PC-3 (cell line): ENCODE measurements at places on chromosomes 4 and X.

DNA sequence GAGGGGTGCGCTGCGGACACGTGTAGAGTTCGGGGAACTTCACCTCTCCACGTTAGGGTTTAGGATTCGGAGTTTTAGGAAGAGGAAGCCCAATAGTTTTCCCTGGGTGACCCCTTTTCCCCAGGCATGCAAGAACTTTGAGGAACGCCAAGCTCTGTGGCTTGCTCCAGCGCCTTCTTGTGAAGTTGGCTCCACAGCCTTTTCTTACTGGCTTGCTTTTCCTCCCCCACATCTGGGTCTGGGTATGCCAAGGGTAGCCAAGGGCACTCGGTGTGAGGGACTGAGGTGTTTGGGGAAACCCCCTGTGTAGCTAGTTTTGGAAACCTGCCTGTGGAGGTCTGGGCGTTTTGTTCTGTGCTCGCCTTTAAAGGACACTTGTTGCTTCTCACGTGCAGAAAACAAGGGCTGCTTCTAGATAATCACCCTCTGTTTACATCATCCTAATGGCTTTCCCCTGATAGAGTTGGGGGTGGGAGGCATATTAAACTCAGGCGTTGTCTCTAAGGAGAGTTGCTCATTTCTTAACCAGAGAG, 746 bp downstream of the EDNRA start:
- no peak for DNase-seq

DNA sequence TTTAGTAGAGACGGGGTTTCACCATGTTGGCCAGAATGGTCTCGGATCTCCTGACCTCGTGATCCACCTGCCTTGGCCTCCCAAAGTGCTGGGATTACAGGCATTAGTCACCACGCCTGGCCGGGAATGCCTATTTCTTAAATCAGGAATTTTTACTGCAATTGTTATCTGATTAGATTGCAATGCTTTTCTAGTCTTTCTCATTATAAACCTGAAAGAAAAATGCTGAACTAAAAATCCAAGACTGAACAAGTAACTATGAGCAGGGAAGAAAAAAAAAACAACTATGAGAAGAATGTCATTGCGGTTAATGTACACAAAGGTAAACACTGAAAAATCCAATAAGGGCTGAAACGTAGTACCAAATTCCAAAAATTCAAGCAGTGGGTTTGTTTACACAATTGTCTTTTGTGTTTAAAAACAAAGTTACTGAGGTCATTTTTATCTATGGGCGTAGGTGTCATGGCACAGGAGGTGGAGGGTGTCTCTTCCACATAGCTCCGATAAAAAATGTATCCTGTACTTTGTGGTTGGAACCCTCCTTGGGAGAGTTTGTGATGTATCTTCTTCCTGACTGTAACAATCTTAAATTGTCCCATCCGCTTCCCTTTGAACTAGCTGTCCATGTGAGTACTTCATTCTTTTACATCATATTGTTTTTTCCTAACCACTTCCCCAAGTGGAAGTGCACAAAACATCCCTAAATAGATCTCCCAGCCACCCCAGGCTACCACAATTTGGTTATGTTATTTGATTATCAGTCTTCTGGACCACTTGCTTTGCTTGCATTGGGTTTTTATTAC, 11.1 kb upstream of the TMEM156 start:
- DNase-seq: peak; percentile 85

DNA sequence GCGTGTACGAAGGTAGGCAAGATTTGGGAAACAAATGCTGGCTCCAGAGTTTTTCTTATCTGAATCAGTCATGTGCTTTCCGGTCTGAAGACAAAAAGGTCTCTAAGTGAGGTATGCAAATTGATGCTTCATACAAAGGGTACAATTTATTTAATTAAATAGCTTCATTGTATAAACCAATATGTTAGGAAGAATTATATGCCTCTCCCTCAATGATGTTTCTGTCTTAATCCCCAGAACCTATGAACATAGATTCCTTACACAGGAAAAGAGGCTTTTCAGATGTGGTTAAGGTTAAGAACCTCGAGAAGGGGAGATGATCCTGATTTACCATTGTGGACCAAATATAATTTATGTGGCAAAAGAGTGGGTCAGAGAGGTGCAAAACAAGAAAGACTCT, 543.5 kb upstream of the PCDH10 start:
- no peak for DNase-seq

DNA sequence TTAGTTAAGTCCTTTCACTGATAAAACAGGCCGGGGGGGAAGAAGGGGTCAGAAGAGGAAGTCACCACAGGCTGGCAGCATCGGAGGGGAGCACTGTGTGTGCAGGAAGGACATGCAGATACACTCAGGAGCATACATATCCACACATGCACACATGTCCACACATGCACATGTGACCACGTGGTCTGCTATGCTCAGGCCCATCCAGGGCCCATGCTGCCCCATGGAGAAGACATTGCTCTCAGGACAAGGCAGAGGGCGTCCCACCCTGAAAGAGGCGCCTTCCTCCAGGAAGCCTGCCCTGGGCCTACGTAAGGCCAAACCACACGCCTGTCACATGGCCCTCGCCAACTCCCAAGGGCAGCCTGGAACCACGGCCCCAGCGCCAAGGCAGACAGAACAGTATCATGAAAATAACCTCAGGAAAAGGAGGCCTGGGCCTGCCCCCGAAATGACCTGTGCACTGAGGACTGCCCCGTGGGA, 15.8 kb downstream of the WDR1 start:
- no peak for DNase-seq

GRCh38 chr4:152509595-152510225, 26.2 kb downstream of the FBXW7 start:
- no peak for DNase-seq

GRCh38 chr4:188262464-188262863, 123.2 kb downstream of the TRIML1 start:
- no peak for DNase-seq

- DNase-seq: no peak
These were observed 168.7 kb downstream of the DLG3 start for GRCh38 chrX:70613295-70613694.

DNA sequence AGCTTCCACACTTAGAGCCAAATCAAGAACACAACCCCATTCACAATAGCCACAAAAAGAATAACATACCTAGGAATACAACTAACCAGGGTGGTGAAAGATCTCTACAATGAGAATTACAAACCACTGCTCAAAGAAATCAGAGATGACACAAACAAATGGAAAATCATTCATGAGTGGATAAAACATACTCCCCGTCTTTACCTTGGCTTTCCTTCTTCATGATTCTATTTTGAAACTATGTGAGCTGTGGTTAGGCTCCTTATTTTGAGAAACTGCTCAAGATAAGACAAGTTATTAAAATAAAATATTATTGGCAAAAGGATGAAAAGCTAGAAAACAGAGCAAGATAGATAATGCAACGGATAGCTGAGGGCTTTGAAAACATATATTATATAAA, 598.1 kb upstream of the FAT1 start:
- no peak for DNase-seq

DNA sequence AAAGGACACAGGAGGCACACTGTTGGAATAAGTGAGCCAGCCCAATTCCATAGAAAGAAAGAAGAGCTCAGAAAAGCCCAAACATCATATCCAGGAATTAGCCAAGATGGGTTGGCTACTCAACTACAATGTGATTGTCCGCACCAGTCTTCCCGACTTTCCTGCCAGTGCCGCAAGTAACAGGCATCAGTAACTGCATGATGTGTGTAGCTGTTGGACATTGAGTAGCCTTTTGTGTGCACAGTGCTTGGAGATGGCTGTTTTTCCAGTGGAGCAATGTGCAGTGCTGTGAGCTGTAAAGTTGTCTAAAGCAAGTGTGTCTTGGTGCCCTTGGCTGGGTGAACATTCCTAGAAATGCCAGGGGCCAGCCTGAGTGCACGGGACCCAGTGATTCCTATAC, 29.2 kb upstream of the FAM193A start:
- no peak for DNase-seq

- no peak for DNase-seq
These were observed 216.1 kb upstream of the FAT1 start for GRCh38 chr4:186939766-186940165.

DNA sequence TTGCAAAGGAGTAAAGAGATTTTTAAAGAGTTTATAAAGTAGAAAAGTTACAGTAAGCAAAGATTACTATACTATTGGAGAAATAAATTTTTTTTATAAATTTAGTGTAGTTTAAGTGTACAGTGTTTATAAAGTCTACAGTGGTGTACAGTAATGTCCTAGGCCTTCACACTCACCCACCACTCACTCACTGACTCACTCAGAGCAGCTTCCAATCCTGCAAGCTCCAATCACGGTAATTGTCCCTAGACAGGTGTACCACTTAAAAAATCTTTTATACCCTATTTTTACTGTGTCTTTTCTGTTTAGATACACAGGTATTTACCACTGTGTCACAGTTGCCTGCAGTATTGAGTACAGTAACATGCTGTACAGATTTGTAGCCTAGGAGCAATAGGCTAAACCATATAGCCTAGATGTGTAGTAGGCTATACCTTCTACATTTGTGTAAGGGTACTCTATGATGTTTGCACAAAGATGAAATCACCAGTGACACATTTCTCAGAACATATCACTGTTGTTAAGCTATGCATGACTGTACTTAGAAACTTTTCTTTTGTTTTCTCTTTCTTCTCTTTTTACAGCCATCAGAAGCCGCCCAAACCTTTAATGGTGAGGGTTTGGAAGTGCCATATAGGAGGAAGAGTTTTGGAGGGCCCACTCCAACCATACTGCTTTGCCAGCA, 11.8 kb upstream of the SH3RF1 start:
- DNase-seq: peak; percentile 83

GRCh38 chrX:74536832-74537371, 77.5 kb downstream of the RLIM start:
- DNase-seq: no peak

DNA sequence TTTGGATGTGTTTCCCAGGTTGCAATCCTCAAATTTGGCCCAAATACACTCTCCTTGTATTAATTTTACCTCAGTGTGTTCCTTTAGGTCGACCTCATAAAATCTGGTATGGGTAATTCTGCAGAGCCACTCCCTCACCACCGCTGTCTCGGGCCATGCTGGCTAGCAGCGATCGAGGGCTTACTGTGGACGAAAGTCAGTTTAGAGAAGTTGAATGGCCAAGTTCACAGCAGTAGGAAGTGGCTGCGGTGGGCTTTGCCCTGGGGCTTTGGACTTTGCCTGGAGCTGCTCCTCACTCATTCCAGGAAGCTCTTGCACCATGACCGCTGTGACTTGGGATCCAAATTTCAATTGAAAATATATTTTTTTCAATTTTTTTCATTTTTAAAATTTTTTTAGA, 19.6 kb downstream of the TMEM187 start:
- no peak for DNase-seq

- DNase-seq: no peak
These were observed 4.7 kb upstream of the CLCN4 start for GRCh38 chrX:10152086-10152485.

GRCh38 chrX:76802708-76803107, 375.2 kb downstream of the MAGEE1 start:
- peak; percentile 66 for DNase-seq

GRCh38 chrX:16836371-16836770, 33.8 kb downstream of the RBBP7 start:
- peak; percentile 9 for DNase-seq

DNA sequence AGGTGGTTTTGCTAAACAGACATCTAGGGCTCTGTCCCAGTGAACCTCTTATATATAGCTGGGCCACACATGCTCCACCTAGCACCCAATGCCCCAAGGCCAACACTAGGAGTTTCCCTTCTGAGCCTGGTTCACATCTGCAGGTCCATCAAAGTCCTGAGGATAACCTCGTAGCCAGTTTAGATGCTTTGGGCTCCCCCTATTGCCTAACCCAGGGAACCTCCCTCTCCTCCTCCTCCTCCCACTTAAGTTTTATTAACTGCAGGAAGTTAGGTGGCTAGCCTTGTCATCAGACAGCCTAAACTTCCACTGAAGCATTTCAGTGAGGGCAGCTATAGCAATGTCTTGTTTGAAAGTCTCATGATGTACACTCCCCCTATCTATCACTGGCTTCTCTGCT, 88.0 kb downstream of the GUCY2F start:
- peak; percentile 19 for DNase-seq

DNA sequence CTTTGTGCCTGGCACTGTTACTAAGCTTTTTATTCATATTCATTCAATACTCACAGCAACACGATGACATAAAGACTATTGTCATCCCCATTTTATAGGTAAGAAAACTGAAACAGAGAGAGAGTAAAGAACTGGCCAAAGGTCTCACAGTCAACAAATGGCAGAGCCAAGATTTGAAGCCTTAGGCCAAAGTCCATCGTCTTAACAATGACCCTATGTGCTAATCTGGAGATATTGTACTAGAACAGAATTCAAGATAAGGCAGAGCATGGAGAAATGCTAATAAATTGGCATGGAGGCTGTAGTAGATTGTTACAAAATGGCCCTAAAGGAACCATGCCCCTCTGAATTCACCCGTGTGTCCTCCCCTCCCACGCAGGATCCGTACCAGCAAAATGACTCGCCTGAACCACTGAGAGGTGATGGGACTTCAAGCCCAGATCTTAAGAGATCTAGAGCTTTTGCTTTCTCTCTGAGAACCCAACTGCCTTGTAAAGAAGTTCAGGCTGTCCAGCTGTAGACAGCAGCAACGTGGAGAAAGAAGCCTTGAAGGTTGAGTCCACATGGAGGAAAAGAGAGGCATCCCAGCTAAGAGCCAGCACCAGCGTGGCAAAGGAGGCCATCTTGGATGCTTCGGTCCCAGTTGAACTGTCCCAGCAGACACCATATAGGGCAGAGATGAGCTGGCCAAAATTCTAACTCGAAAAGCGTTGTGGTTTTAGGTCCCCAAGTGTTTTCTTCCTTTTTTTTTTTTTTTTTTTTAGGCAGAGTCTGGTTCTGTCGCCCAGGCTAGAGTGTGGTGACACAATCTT, 52.8 kb upstream of the RBM47 start:
- no peak for DNase-seq

DNA sequence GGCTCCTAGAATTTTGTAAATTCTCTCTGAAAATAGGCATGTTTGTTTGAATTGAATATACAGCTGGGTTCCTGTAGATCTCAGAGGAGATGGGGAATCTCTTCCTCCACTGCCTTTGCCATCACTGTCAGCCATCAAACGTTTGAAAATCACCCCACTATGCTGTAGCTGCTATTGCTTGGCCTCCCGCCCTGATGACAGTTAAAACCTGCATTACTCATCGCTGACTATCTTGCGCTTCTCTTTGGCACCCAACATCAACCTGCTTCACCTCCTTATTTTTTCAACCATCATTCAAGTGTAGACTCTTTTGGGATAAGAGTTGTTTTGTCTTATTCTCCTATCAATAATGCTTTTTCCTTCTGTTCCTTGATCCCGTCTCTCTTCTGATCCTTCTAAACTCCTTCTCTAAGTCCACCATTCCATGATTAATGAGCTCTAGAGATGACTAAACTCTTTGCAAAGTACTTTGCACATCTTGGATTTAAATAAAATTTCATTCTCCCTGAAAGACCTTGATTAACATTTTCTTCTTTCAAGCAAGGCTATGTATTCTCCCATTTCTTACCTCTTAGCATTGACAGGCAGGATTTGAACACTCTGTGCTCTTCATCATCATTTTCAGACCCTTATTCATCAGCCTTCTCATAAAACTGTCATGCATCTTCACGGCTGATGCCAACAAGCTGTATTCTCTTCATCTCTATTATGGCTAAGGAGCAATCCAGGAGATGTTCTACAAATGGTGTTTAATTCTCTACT, 133.0 kb downstream of the SNCA start:
- no peak for DNase-seq

GRCh38 chrX:77444075-77444474, 3.1 kb upstream of the FGF16 start:
- no peak for DNase-seq

GRCh38 chrX:41133551-41133950, 48.3 kb downstream of the USP9X start:
- DNase-seq: no peak

- DNase-seq: no peak
These were observed 138.5 kb downstream of the GRIA3 start for GRCh38 chrX:123322536-123322935.
